ENCODE measurements at places on chromosomes 6 and 20. TPM values are rescaled to one million over a fixed set of nuclear protein-coding genes. Genes with fewer than 3 reads are reported as not detected.

ATP9A gene
- total RNA-seq = 4.1 TPM

RIMS4 gene
- not detected for total RNA-seq

PNRC1 gene
- total RNA-seq = 97.3 TPM

KCNG1 gene
- 0.86 TPM for total RNA-seq

BNIP5 gene
- not detected for total RNA-seq

MEI4 gene
- total RNA-seq = not detected

RAET1L gene
- total RNA-seq = not detected

UNC5CL gene
- 2.8 TPM for total RNA-seq

ELMO2 gene
- total RNA-seq = 57.0 TPM

MUC21 gene
- not detected for total RNA-seq

CRYBG1 gene
- total RNA-seq = 23.3 TPM

NEDD9 gene
- 24.4 TPM for total RNA-seq

TNFRSF6B gene
- total RNA-seq = not detected

PRRT1 gene
- total RNA-seq = 0.84 TPM

DLK2 gene
- 0.18 TPM for total RNA-seq

PDE10A gene
- not detected for total RNA-seq

PPP1R3G gene
- 0.47 TPM for total RNA-seq

COL20A1 gene
- not detected for total RNA-seq

PAK5 gene
- total RNA-seq = not detected

ZKSCAN4 gene
- 5.1 TPM for total RNA-seq

STX7 gene
- total RNA-seq = 15.2 TPM

HCK gene
- 0.16 TPM for total RNA-seq

MAFB gene
- total RNA-seq = 0.12 TPM

MYLIP gene
- total RNA-seq = 5.4 TPM

SAPCD1 gene
- 21.3 TPM for total RNA-seq

CRISP3 gene
- total RNA-seq = not detected

All from activated naive CD4-positive, alpha-beta T cell treated with anti-CD3 and anti-CD28 coated beads, Interleukin-2, amount 50 U/mL, for 72 hours (primary cell).